ENCODE measurements at places on chromosomes 12 and 14.
A peak's percentile ranks its signal among the peaks of the same experiment; 100 is the strongest.

DNA sequence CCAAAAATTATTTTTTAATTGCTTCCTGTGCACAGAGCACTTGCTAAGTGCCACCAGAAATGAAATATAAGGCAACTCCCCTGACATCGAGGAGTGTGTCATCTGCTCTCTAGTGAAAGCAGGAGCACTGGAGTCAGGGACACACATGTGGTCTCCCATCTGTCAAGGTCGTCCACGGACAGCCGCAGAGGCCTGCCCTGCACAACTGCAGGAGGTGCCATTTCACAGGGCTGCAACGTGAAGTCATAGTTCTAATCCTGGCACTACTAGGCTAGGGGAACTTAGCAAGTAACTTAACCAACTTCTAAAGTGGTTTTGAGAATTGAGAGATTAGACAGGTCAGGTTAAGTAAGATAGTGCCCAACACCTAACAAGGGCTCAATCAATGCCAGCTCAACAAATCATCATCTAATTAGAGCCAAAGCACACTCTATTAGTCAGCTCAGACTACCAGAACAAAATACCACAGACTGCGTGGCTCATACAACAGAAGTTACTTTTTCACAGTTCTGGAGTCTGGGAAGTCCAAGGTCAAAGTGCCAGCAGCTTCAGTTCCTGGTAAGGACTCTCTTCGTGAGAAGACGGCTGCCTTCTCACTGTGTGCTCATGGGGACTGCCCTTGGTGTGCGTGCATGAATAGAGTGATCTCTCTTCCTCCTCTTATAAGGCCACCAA is 30.7 kb downstream of the FOXN3 start:
- DNase-seq: peak; percentile 22
- H3K36me3 ChIP-seq: peaks cover 2% of the 10 kb centered on the region
- H3K4me3 ChIP-seq: no peak overlapping the region
- peaks cover 4% of the 10 kb centered on the region for H3K4me1 ChIP-seq
- H3K27me3 ChIP-seq: no peaks in the 10 kb centered on the region

DNA sequence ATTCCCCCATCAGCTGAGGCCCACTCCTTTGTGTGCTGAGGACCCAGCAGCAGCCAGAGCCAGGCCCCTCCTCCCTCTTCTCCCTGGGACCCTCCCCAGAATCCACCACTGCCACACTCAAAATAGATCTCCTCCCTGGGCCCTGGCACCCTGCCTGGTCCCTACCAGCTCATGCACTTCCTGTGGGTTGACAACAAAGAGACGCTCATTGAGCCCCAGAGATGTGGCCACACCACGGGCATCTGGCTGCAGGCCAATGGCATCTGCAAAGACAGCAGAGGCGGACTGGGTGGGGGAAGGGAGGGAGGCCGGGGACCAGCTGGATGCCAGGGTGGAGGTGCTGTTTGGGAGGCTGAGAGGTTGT is 16.0 kb upstream of the ENDOU start:
- H3K4me1 ChIP-seq: peaks cover 16% of the 10 kb centered on the region
- peaks cover 26% of the 10 kb centered on the region for H3K27me3 ChIP-seq

DNA sequence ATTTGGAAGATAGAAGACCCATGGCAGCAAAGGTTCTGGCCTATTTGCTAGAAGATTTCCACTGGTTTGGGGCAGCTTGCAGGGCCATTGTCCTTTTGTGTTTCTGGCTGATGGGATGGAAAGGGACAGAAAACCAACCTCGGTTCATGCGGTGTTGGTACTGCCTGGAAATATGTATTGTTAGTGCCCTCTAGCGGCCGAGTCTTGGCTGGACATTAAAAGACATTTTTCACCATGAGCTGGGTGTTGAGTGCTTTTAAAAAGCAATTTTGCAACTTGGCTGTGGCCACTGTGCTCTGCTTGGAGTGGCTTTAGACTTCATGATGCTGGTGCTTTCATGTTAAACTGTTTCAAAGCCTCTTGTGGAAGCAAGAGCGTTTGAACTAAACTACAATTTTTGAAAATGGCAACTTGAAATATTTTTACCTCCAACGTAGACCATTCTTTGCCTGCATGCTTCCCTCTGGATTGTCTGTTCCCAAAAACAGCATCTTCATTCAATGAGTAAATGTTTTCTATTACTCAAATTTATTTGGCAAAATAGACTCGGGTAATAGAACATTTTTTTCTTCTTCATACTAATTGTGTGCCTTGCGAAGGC is 102.7 kb upstream of the TBX5 start:
- H3K27me3 ChIP-seq: no peaks in the 10 kb centered on the region
- H3K36me3 ChIP-seq: no peaks in the 10 kb centered on the region
- H3K4me3 ChIP-seq: no peak overlapping the region

DNA sequence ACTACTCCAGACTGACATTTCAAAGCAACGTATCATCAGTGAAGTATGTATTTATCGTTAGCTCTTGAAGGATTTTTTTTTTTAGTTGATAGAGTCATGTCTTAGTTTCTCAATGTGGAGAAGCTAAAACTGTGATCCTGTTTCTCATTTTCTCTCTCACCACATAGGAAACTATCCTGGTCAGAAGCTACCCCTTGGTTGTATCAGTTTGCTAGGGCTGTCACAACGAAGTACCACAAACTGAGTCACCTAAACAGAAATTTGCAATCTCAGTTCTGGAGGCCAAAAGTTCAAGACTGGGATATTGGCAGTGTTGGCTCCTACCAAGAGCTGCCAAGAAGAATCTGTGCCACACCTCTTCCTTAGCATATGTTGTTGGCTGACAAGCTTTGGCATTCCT is 369.1 kb downstream of the RGS6 start:
- H3K36me3 ChIP-seq: no peaks in the 10 kb centered on the region
- H3K4me3 ChIP-seq: no peak overlapping the region
- no peak for DNase-seq
- H3K4me1 ChIP-seq: no peaks in the 10 kb centered on the region

GRCh38 chr14:59325906-59326305 is 137.4 kb downstream of the DAAM1 start:
- H3K36me3 ChIP-seq: no peaks in the 10 kb centered on the region
- peaks cover 2% of the 10 kb centered on the region for H3K4me1 ChIP-seq
- no peak overlapping the region for H3K4me3 ChIP-seq

DNA sequence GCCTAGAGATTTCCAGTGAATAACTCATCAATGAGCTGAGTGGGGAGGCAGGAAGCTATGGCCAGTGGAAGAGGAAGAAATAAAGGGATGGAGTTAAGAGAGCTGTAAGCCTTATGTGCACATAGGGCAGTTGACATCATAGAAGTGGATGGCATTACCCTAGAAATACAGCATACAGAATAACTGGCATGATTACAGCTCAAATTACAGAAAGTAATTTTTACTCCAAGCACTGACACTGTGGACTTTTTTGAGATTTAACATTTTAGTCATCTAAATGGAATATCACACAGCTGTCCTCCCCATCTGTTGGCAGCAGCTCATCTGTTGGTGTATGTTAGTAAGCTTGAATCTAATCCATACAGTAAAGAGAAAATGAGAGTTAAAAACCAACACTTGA is 5.4 kb upstream of the IPO8 start:
- H3K27ac ChIP-seq: peak overlapping the region; percentile 29
- H3K27me3 ChIP-seq: no peaks in the 10 kb centered on the region
- no peak overlapping the region for H3K4me3 ChIP-seq
- H3K36me3 ChIP-seq: no peaks in the 10 kb centered on the region

DNA sequence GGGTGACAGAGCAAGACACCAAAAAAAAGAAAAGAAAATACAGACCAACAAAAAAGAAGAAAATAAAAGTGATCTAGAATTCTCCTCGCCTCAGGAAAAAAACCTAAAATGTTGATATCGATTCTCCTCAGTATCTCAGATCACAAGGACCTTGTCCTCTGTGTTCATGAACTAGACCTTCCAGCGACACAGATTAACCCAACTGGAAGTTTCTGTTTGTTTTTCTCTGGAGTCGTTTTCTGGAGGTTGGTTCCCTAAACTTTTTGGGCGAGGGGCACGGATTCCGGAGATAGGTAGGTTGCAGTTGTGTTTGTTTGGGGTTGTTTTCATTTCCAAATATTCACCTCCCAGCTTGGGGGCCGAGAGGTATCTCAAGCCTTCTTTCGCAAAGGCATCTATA is 559 bp upstream of the RFC5 start:
- peaks cover 6% of the 10 kb centered on the region for H3K36me3 ChIP-seq
- no peaks in the 10 kb centered on the region for H3K27me3 ChIP-seq
- H3K4me3 ChIP-seq: no peak overlapping the region
- H3K27ac ChIP-seq: no peak overlapping the region
- DNase-seq: no peak
- H3K4me1 ChIP-seq: no peaks in the 10 kb centered on the region

DNA sequence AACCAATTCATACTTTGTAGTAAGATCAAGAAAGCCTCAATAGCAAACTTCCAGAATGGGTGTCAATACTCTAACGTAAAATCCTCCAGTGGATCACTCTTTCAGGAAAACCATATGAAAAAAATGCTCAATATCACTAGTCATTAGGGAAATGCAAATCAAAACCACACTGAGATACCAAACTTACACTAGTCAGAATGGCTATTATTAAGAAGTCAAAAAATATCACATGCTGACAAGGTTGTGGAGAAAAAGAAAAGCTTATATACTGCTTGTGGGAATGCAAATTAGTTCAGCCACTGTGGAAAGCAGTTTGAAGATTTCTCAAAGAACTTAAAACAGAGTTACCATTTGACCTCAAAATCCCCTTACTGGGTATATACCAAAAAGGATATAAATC is 49.5 kb upstream of the ATXN7L3B start:
- H3K4me3 ChIP-seq: no peak overlapping the region
- H3K4me1 ChIP-seq: no peaks in the 10 kb centered on the region
- H3K36me3 ChIP-seq: no peaks in the 10 kb centered on the region
- no peak overlapping the region for H3K27ac ChIP-seq
- no peak for DNase-seq
- no peaks in the 10 kb centered on the region for H3K27me3 ChIP-seq

GRCh38 chr12:111211910-111212757 is 156.8 kb downstream of the PHETA1 start:
- H3K27ac ChIP-seq: no peak overlapping the region
- no peak overlapping the region for H3K4me3 ChIP-seq
- no peaks in the 10 kb centered on the region for H3K4me1 ChIP-seq
- H3K36me3 ChIP-seq: no peaks in the 10 kb centered on the region

GRCh38 chr12:69620077-69620476 is 9.4 kb upstream of the LRRC10 start:
- no peak overlapping the region for H3K27ac ChIP-seq
- no peak for DNase-seq
- no peak overlapping the region for H3K4me3 ChIP-seq
- no peaks in the 10 kb centered on the region for H3K36me3 ChIP-seq

GRCh38 chr14:98599082-98599481 is 672.9 kb downstream of the BCL11B start:
- no peaks in the 10 kb centered on the region for H3K4me1 ChIP-seq
- no peak for DNase-seq
- H3K27me3 ChIP-seq: no peaks in the 10 kb centered on the region
- no peak overlapping the region for H3K4me3 ChIP-seq
- H3K27ac ChIP-seq: no peak overlapping the region
- H3K36me3 ChIP-seq: no peaks in the 10 kb centered on the region

- peak overlapping the region; percentile 45 for H3K27ac ChIP-seq
- peaks cover 32% of the 10 kb centered on the region for H3K4me1 ChIP-seq
- H3K4me3 ChIP-seq: no peak overlapping the region
These were observed 12.9 kb downstream of the SPRYD3 start for GRCh38 chr12:53065975-53066931.

GRCh38 chr12:38328306-38328895 is 11.8 kb downstream of the ALG10B start:
- H3K27ac ChIP-seq: no peak overlapping the region
- no peak overlapping the region for H3K4me3 ChIP-seq
- H3K36me3 ChIP-seq: no peaks in the 10 kb centered on the region
- H3K27me3 ChIP-seq: no peaks in the 10 kb centered on the region
- peak; percentile 33 for DNase-seq
- no peaks in the 10 kb centered on the region for H3K4me1 ChIP-seq

- H3K4me3 ChIP-seq: peak overlapping the region; percentile 90
- no peak for DNase-seq
- H3K27me3 ChIP-seq: no peaks in the 10 kb centered on the region
- H3K4me1 ChIP-seq: no peaks in the 10 kb centered on the region
- H3K27ac ChIP-seq: peak overlapping the region; percentile 86
These were observed 547 bp downstream of the ZNF140 start for GRCh38 chr12:133081159-133081780.

GRCh38 chr12:14729586-14729985 is 33.2 kb upstream of the GUCY2C start:
- no peak overlapping the region for H3K27ac ChIP-seq
- H3K4me3 ChIP-seq: no peak overlapping the region
- H3K36me3 ChIP-seq: no peaks in the 10 kb centered on the region
- no peaks in the 10 kb centered on the region for H3K27me3 ChIP-seq
- H3K4me1 ChIP-seq: no peaks in the 10 kb centered on the region

DNA sequence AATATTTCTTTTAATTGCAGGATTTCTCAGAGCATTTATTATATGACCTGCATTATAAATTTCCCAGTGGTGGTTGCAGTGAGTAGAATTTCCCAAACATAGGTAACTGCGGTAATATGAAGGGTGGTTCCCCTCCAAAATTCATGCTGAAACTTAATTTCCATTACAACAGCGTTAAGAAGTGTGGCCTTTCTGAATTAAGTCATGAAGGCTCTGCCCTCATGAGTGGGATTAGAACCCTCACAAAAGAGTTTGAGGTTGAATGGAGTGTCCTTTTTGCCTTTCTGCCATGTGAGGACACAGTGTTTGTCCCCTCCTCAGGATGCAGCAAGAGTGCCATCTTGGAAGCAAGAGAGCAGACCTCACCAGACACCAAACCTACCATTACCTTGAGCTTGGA is 233.6 kb downstream of the KTN1 start:
- H3K4me1 ChIP-seq: peaks cover 2% of the 10 kb centered on the region
- DNase-seq: no peak
- no peaks in the 10 kb centered on the region for H3K27me3 ChIP-seq
- H3K4me3 ChIP-seq: no peak overlapping the region
- no peaks in the 10 kb centered on the region for H3K36me3 ChIP-seq

DNA sequence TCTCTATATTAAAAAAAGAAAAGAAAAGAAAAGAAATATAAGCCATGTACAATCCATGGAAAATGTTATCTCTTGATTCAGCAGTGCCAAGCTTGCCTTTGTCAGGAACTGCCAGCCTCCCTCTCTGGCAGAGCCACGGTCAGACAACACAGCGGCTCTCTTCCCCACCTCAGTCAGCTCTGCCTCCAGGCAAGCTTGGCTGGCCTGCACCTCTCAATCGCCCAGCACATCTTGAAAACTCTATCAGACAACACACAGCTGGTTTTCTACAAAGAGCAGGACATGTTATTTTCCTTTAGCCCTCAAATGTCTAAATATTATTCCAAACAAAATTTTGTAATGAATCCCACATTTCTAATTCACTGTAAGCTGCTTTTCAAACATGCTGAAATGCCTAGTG is 20.0 kb upstream of the GCH1 start:
- DNase-seq: peak; percentile 27
- H3K4me1 ChIP-seq: no peaks in the 10 kb centered on the region
- no peaks in the 10 kb centered on the region for H3K36me3 ChIP-seq
- H3K27ac ChIP-seq: no peak overlapping the region
- no peaks in the 10 kb centered on the region for H3K27me3 ChIP-seq

- no peaks in the 10 kb centered on the region for H3K27me3 ChIP-seq
- no peak for DNase-seq
These were observed 57.8 kb downstream of the GALNT16 start for GRCh38 chr14:69317780-69318179.

GRCh38 chr12:104746467-104747088 is 211.5 kb downstream of the SLC41A2 start:
- peaks cover 6% of the 10 kb centered on the region for H3K27me3 ChIP-seq
- DNase-seq: no peak
- no peak overlapping the region for H3K4me3 ChIP-seq
- no peaks in the 10 kb centered on the region for H3K36me3 ChIP-seq
- no peak overlapping the region for H3K27ac ChIP-seq
- H3K4me1 ChIP-seq: peaks cover 4% of the 10 kb centered on the region
